ENCODE measurements at places on chromosomes 13 and 19. TPM values are rescaled to one million over a fixed set of nuclear protein-coding genes. Genes with fewer than 3 reads are reported as not detected.

Gene ARL11
- 1.1 TPM for total RNA-seq

Gene ZNF841
- total RNA-seq = 13.3 TPM

DNA sequence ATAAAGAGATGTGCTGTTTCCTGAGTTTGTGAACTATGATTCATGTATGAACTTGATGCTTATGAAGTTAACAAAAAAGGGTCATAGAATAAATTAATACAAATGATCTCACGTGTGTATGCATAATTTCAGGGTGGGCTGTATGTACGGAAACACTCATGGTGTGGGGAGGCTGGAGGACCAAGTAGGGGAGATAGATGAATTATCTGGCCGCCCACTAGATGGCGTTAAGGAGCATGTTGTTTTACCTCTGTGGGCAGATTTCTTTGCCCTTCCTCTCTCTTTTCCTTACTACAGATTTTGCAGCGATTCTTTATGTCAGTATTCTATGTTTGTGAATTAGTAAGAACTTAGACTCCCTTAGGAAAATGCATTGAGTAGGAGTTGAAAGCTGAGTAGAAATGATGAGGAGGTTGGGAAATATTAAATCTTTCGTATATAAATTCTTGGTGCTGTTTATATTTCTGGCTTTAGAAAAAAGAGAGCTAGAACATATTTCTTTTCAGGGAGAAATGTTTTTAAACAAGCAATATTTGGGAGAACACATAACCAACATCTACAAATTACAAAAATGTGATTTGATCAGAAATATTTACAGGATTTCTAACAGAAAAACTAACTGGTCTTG, 47.4 kb upstream of the TMTC4 start:
- DNase-seq = no peak

- DNase-seq = no peak
Measured at GRCh38 chr13:83166550-83166949, 715.7 kb downstream of the SLITRK1 start.

DNA sequence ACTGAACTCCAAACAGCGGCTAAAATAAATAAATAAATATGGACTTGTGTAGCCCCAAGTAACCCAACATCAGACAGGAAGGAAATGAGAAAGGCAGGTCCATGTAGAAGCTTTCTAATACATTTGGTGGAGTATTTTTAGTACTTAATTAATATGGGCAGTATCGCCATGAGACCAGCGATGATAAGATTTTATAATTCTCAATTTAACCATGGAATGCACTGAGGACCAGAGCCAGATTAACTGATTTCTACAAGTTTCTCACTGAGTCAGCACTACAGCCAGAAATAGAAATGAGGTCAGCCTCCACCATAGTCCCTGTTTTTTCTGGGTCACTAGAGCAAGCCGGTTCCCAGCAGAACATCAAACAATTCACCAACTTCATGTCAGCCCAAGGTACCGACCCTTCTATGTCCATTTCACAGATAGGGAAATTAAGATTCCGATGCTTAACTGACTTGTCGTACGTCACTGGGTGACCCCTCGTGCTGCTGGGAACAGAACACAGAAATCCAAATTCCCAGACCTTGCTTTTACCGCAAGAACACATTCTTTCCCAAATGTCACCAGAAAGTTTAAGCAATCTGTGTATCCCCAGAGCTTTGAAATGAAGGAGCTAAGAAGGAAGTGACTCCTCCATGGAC, 90.4 kb downstream of the COL4A1 start:
- no peak for DNase-seq

Data from sigmoid colon (tissue), 7 donors.